ENCODE measurements at places on chromosomes 6 and 20.

- no peak for DNase-seq
Measured at GRCh38 chr6:167161851-167162467, 4.2 kb upstream of the GPR31 start.

DNA sequence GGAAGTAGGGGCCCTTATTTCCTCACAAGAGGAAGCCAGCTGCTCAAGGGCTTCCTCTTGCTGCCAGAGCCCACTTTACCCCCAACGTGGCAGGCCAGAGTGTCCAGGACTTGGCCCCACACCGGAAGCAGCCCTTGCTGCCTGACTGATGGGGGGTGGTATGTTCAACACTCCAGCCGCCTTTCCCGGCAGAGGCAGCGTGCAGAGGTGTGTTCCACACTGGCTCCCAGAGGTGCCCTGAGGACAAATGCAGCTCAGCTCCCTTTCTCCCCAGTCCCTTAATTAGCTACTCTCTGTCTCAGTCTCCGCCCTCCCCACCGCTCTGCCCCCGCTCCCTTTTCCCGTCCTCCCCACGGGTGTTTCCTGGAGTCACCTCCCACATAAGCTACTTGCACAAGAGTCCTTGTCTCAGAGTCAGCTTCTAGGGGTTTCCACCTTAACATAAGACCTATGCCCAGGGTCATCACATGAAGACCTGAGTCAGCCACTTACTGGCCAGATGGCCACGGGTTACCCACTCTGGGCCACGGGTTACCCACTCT is 61.7 kb upstream of the SHLD1 start:
- DNase-seq, result no peak

DNA sequence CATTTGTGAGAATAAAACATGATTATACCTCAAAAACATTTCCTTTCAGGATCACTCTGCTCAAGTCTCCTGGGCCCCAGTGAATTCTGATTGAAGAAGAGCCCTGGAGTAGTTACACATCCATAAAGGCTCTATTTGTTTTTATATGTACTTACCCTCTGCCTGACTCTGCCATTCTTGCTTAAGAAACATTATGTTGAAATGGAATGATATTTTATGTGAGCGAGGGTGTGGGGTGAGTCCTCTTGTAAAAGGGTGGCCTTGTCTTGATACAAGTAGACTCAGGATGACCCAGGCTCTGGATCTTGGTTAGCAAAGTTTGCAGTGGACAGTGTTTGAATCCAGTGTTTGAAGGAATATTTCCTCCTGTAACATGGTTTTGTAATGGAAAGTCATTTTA is 215.4 kb upstream of the PREP start:
- no peak for DNase-seq

- DNase-seq, result no peak
Measured at GRCh38 chr6:123928529-123928928, 124.9 kb downstream of the NKAIN2 start.

- DNase-seq, result no peak
Measured at GRCh38 chr20:14334306-14334930, 3.0 kb downstream of the FLRT3 start.

Data from stimulated activated CD4-positive, alpha-beta T cell treated with anti-CD3 and anti-CD28 coated beads, Interleukin-15, amount 100 ng/mL, for 48 hours (primary cell).